SHP77 (cell line): ENCODE measurements at places on chromosomes 3 and 15.

GRCh38 chr3:12188328-12188648 is 29.6 kb upstream of the TIMP4 start:
- DNase-seq, result no peak

DNA sequence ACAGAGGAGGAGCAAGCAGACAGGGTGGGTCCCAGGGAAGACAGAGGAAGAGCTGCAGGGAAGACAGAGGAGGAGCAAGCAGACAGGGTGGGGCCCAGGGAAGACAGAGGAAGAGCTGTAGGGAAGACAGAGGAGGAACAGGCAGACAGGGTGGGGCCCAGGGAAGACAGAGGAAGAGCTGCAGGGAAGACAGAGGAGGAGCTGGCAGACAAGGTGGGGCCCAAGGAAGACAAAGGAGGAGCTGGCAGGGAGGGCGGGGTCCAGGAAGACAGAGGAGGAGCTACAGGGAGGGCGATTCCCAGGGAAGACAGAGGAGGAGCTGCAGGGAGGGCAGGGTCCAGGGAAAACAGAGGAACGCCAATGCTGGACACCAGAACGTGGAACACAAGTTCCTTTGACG is 66.5 kb downstream of the PLXNA1 start:
- DNase-seq, result no peak

DNA sequence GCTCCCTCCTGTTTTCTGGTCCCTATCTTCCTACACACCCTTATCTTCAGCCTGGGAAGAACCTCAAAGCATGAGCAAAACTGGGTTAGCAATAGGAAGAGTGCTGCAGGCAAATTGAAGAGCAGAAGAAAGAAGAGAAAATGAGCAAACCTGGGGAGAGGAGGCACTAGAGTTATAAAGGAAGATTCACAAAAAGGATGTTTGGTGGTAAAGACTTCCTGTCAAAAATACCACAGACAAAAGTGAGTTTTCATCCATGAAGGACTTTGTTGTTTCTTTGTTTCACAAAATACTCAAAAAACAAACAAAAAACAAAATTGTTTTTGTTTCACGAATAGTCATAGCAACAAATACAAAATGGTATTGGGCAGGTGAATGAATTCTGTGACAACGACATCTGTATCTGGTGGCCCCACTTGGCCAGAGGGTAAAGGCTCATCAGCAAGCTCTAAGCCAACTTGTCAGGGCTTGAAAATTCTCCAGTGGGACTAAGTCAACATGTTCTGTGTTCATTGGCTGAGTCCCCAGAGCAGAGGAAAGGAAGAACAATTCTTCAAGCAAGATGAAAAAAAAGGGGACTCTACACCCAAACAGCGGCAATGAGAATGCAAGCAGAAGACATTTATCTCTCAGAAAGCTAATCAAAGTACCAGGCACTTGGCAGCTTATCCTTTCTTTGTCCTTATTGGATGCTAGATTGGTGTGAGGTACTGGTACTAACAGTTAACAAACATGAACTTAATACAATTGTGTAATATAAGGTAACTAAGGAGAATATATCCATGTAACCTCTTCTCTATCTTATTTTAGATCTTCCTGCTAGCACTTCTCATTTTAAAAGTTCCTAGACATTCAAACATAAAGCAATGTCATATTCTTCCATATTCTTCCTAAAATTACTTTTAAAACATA is 9.7 kb downstream of the ATP8B4 start:
- no peak for DNase-seq

DNA sequence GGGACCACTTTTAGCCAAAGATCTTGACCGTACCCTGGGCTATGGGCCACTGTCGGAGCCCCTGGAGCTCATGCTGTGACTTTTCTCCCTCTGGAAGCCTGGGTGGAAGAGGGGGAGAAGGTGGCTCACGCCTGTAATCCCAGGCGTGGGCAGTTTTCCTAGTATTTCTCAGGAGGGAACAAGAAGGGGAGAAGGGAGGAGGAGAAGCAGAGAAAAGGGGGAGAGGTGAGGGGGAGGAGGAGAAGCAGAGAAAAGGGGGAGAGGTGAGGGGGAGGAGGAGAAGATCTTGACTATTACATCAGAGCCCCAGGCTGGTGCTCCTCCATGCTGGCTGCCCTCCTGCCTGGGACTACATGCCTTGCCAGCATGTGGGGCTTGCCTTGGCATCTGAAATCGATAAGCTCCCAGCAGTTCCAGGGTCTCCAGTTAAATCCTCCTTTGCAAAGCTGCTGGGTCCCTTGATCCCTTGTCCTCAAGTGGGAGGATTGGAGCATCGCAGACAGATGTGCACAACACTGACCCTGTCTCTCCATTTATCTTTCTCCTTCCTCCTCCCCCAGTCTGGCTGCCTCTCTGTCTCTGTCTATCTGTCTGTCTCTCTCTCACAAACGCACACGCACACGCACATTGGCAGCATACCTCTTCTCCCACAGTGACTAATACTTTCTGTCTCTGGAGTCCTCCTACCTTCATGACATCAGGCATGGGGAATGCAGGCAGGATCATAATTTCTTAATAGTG is 41.6 kb downstream of the MRAS start:
- DNase-seq, result no peak

GRCh38 chr15:79209690-79210089 is 72.8 kb upstream of the ANKRD34C start:
- DNase-seq, result no peak

DNA sequence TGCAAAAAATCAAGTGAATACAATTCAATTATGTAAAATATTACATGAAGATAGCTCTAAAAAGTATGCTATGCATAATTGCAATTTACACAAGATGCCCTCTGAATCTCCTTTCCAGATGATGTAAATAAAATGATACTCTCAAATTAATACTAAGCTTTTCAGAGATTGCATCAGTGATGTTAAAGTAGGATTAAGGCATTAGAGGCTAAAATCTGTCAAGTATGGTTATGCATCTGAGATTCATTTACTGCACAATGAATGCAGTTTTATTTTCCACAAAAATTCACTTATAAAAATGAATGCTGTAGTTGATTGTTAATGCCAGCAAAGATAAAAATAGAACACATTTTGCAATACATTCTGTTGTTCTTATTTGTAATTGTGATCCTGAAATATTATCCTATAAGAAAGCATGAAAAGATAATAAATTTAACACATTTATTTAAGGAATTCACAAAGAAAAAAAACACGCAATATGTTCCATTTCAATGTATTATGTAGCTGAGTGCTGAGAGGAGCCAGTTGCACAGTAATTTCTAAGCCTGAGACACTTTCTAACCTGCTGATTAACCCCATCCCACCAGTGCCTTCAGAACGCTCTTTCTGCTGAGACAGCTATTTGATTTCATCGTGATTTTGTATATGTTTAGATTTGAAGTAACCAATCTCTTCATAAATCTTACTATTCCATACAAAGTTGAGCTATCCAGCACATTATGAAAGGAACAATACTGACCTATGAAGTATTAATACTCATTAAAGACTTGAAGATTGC is 224.4 kb downstream of the CADM2 start:
- DNase-seq, result no peak

DNA sequence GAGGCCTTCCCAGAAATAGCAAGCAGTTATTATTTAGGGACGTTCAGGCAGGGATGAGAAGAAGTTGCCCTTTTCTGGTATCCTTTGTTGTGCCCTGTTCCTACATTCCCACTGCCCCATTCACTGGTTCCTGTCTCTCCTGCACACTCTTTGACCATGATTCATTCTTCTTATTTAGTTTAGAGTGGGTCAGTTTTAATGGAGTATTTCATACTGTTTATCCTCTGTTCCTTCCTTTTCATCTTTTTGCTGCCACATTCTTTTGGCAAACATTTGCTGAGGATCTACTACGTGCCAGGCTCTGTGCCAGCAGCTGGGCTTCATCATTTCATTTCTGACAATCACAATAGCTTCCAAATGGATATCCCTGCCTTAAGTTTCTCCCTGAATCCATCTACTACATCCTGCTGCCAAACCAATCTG is 11.8 kb upstream of the EID1 start:
- no peak for DNase-seq

DNA sequence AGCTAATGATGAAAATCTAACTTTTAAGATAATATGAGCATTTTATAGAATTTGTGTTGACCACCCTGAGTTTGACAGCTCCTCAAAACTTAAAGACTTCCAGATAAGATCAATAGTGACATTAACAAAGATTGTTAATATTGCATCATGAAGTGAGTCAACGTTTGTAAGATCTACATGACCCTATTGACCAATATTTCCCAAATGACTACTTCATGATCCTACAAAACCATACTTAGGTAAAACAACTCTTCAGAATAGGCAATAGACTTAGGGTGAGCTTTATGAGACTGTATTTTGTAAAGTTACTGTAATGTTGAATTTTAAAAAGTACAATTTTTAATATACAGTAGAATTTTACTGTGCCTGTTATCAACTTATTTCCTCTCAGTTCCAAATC is 422.7 kb upstream of the ALCAM start:
- no peak for DNase-seq

GRCh38 chr3:51998774-51999173 is 3.1 kb upstream of the RPL29 start:
- no peak for DNase-seq

DNA sequence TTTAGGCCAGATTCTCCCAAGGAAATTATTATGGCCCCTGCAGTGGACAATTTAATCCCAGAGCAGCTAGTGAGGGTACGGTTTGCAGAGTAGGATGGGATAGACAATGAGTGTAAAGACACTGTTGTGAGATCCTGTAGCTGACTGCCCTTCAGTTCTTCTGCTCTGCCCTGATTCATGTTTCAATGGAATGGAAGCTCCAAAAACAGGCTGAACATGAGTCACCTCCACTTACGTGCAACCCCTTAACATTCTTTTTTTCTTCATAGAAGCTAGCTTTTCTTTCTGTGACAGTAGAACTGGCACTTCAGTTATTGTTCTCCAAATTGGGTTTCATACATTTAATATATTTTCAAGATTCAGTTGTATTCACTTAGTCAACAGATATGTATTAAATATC is 32.1 kb downstream of the CLDN18 start:
- no peak for DNase-seq

DNA sequence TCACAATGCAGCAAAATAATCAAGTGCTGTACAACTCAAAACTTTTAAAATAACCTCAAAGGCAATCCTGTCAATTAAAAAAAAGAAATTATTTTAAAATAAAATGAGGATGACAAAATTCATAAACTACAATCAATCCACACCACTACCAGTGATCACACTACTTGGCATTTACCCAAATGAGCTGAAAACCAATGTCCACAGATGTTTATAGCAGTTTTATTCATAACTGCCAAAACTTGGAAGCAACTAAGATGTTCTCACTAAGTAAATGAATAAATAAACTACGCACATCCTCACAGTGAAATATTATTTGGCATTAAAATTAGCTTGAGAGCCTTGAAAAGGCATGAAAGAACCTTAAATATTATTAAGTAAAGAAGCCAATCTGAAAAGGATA is 121.3 kb downstream of the STAG1 start:
- no peak for DNase-seq

- no peak for DNase-seq
These were observed 25.0 kb upstream of the SCN10A start for GRCh38 chr3:38840987-38841386.

- no peak for DNase-seq
These were observed 273.3 kb downstream of the RPLP1 start for GRCh38 chr15:69725957-69726356.

DNA sequence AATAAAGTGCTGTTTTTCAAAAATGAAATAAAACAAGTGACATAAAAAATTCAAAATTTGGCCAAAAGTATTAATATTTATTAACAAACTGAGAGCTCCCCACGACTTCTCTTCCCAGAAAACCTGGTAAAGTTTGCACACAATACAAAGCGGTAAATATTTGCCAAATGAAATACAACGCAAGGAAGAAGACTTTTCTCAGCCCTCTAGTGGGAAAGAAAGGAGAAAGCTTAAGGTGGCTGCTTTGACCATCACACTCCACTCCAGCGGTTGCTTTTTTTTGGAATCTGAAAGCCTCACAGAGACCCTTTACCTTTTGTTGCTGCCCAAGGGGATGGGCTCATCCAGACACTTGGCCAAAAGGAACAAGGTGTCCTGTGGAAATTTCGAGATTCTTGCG is 1.1 kb upstream of the GK5 start:
- no peak for DNase-seq

GRCh38 chr3:96915445-96915844 is 101.1 kb downstream of the EPHA6 start:
- DNase-seq, result no peak

GRCh38 chr3:113193719-113194118 is 17.6 kb upstream of the BOC start:
- DNase-seq, result no peak

- no peak for DNase-seq
These were observed 1088.0 kb downstream of the AGBL1 start for GRCh38 chr15:87167706-87168105.

- no peak for DNase-seq
These were observed 43.9 kb downstream of the CHDH start for GRCh38 chr3:53802256-53802880.

- no peak for DNase-seq
These were observed 133.4 kb upstream of the ACP3 start for GRCh38 chr3:132183811-132184210.

- no peak for DNase-seq
These were observed 33.3 kb upstream of the PAQR5 start for GRCh38 chr15:69265347-69265955.

DNA sequence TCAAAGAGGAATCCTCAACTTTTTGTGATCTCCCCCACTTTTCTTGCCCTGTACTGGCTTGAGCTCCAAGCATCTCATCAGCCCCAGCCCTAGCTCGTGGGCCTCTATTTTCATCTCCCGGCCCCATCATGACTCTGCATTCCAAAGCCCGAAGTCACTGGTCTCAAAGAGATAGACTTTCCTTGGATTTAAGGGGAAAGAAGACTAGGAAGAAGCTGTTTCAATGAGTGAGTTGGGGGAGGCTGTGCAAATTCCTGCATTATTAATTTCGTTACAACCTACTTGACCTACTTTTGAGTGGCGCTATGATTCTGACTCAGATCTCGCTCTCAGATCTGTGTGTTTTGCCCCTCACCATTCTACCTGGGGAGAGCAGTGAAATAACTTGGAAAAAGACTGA is 266.6 kb upstream of the TBL1XR1 start:
- DNase-seq, result no peak

- no peak for DNase-seq
These were observed 22.0 kb downstream of the KIF9 start for GRCh38 chr3:47260605-47261004.

DNA sequence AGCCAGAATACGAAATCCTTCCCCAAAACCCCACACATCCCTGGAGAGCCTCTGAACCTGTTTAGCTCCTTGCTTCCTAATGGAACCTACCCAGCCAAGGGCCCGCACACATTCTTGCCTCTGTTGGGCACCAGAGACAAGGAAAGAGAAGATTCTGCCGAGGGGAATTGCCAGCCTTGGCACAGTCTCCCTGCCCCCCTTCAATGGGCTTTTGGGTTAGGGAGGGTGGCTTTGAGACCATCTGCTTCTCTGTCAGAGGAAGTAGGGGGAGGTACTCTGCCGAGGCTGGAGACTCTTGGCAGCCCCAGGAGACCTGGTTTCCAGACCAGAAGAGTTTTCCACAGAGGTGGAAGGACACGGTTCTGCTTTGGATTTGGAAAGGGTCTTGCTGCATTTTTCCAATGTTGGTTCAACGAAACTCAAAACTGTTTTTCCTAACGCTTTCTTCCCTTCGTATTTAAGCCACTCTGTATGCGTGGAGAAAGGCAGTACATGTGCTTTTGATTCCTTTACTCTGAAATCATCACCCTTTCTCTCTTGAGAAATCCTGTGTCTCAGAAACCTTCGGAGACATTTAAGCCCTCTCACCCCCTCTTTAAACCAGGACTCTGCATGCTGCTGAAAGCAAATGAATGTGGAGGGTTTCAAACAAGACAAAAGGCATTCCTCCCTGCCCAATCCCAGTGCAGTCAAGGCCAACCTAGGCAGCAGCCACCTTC is 78.8 kb upstream of the PRR23C start:
- DNase-seq, result no peak

GRCh38 chr3:39082666-39083313 is 24.6 kb downstream of the GORASP1 start:
- DNase-seq, result no peak
